Tibial artery (tissue), 4 donors: ENCODE measurements at places on chromosomes 4 and X.

- no peak for DNase-seq
These were observed 68.4 kb upstream of the SCOC start for GRCh38 chr4:140305053-140305452.

- no peak for DNase-seq
These were observed 40.9 kb downstream of the TSC22D3 start for GRCh38 chrX:107734646-107735045.

- no peak for DNase-seq
These were observed 107.7 kb downstream of the ANXA3 start for GRCh38 chr4:78659264-78659663.

DNA sequence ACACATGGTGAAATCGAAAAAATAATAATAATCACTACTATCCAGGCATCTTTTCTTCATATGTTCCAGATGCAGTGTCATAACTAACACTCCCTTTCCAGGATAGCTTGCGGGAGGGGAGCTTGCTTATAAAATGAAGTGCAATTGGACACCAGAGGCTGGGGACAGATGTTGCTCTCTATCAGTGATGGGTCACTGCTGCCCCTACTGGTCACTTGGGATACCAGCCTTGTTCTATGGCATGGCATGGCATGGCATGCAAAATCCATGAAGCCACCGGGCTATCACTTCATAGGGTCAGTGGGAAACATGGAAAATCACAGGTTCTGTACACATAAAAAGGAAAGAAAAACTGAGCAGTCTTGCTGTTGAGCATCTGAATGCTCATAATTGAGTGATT is 168.1 kb downstream of the GLRA2 start:
- DNase-seq, result no peak

DNA sequence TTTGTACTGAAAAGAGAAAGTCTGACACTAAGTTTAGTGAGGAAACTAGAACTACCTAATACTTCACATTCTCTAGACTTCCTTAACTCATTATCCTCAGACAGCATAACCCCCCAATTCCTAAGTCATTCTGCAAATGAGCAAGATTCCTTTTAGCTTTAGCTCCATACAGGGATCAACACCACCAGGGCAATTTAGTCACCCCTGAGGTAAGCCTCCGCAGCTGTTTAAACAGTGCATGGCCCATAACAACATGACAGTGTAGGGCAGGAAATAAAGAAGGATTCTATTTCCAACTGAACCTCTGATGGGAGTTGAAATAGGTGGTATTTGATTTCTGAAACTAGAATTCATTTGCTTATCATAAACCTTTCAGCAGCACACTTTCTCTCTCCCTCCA is 112.8 kb upstream of the DKK2 start:
- no peak for DNase-seq

GRCh38 chr4:177369372-177369771 is 59.7 kb downstream of the NEIL3 start:
- no peak for DNase-seq

- DNase-seq, result no peak
These were observed 24.4 kb downstream of the TNIP3 start for GRCh38 chr4:121139533-121140222.

DNA sequence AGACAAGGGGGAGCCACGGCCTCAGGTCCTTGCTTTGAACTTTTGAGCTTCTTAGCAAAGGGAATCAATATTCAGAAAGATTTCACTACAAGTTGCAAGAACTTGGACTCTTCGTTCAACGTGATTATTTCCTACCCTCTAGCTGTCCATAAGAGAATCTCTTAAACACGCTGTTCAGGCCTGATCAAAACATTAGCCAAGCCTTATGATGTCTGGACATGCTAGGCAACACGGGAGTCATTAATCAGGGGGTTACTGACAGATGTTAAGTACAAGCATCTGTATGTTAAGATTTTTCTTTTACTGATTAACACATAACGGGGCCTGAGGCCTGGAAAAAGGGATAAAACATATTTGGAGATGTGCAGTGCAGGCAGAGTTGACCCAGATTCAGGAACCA is 138.9 kb upstream of the IL1RAPL2 start:
- DNase-seq, result no peak

- no peak for DNase-seq
These were observed 83.5 kb upstream of the AFF2 start for GRCh38 chrX:148416931-148417330.

- no peak for DNase-seq
These were observed 57.0 kb downstream of the PLAC1 start for GRCh38 chrX:134601240-134601765.

GRCh38 chrX:20306668-20307067 is 40.0 kb upstream of the RPS6KA3 start:
- DNase-seq, result no peak

GRCh38 chr4:4618847-4619246 is 77.0 kb upstream of the STX18 start:
- DNase-seq, result no peak

GRCh38 chrX:74505437-74505836 is 84.1 kb downstream of the SLC16A2 start:
- DNase-seq, result no peak

DNA sequence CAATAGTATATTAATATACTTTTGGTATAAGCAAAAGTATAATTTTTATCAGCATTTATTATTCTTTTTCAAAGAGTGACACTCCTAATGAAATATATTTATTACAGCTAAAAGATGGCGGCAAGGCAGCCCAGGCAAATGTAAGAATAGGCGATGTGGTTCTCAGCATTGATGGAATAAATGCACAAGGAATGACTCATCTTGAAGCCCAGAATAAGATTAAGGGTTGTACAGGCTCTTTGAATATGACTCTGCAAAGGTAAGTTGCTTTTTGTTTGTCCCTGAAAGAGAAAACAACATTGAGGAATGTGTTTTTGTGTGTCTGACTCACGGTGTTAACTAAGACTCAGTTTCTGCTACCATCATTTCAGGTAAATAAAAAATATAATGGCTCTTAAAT is 71.9 kb downstream of the PDLIM5 start:
- DNase-seq, result no peak

DNA sequence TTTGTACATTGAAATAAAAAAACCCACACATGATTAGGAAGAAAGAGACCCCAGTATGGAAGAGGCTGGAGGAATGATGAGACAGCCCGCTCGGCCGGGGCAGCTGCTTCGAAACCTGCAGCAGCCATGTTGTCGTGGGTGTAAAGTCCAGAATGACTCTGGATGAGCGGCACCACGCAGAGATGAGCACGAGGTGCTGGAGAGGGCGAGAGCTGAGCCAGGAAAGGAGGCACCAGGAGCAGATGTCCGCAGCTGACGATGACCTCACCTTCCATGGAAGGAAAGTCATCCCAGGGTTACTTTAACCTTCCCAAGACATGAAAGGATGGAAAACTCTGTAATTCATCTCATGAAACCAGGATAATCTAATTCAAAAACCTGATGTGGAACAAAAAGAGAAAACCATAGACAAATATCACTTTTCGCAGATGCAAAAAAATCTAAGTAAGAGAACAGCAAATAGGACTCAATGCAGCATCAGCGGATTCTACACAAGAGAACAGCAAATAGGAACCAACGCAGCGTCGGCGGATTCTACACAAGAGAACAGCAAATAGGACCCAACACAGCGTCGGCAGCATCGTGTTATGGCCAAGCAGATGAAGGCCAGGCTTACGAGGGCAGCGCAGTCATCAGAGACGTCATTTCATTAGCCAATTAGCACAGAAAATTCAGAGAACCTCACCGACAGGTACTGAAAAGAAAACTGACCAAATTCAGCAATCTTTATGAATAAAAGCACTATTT is 25.9 kb upstream of the SPON2 start:
- no peak for DNase-seq

- DNase-seq, result no peak
These were observed 55.4 kb downstream of the MAML3 start for GRCh38 chr4:140098455-140099160.

DNA sequence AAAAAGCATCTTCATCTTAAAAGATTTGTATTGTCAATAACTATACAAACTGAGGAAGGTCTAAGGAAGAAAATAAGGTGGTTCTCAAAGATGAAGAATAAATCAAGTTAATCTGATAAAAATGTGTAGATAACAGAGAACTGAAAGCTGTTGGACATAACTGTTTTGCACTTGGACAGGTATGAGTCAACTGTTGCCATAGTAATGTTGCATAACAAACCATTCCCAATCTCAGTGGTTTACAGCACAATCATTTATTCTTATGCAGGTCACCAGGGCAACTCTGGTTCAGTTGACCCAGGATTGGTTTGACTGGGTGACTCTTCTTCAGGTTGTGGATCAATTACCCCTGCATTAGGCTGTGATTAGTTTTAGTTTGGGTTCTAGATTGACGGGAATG is 2197.7 kb downstream of the ARAP2 start:
- DNase-seq, result no peak

GRCh38 chr4:3344596-3344995 is 51.8 kb downstream of the RGS12 start:
- DNase-seq, result no peak

DNA sequence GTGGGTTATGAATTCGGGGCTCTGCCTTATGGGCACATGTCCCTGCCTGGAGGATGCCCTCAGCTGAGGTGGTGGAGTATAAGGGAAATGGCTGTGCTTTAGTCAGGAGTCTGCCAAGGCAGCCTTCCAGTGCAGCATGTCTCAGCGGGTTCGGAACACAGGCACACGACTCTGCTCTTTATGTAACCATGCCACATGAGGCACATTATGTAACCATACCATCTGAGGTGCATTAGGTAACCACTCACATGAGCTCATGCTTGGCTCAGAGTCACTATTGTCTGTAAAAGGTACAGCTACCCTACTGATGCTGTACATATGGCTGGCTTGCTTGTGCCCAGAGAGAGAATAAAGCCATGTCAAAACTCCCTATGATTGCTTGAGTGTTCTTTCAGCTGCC is 723.6 kb downstream of the TRAM1L1 start:
- no peak for DNase-seq

DNA sequence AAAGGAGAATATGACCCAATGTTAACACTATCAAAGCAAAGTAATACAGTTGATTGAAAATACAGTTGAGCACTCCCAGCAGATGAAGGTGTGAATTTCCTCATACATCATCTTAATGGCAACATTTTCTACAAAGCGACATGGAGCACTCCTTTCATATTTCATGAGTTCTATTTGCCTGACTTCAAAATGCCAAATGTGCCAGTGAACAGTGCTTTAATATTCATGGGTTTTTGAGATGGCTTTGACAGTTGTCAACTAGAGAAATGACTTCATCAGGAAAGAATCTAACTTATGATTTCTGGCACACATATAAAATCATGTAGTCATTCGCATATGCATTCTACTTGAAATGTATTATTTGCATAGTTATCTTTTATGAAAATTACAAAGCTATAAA is 222.4 kb downstream of the GALNTL6 start:
- DNase-seq, result no peak

DNA sequence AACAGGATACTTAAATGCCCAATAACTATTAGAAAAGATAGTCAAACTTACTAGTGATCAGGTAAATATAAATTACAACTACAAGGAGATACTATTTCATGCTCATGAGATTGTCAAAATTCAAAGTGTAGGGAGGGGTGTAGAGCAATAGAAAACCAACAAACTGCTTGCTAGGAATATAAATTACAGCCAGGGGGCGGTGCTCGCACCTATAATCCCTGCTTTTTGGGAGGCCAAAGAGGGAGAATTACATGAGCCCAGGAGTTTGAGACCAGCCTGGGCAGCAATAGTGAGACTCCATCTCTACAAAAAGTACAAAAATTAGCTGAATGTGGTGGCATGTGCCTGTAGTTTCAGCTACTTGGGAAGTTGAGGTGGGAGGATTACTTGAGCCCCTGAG is 556.5 kb upstream of the NR3C2 start:
- no peak for DNase-seq

GRCh38 chrX:16963216-16963615 is 16.8 kb downstream of the REPS2 start:
- no peak for DNase-seq

GRCh38 chr4:1136048-1136447 is 22.7 kb upstream of the RNF212 start:
- DNase-seq, result no peak

- no peak for DNase-seq
These were observed 244.7 kb downstream of the CBR4 start for GRCh38 chr4:168765322-168765721.

- DNase-seq, result no peak
These were observed 6.6 kb upstream of the CPLX1 start for GRCh38 chr4:832536-832935.

DNA sequence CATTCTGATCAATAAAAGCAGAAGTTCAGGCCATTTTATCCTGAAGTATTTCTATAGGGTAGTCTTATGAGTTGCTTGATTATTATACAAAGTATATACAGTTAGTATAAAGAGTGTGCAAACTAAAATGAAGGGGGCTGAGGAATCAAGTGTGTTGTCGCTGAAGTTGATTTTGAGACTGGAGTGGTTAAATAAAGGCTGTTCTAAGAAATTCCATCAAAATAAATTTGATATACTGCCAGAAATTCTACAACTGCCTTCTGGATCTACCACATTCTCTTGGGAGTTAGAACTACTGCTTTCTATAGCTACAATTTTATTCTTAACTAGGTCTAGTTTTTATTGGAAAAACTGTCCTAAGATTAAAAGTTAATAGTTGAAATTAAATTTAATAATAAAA is 12.4 kb downstream of the EDNRA start:
- no peak for DNase-seq

GRCh38 chr4:128299848-128300247 is 12.2 kb upstream of the PGRMC2 start:
- no peak for DNase-seq

- no peak for DNase-seq
These were observed 44.2 kb downstream of the ABHD18 start for GRCh38 chr4:128009428-128009827.

DNA sequence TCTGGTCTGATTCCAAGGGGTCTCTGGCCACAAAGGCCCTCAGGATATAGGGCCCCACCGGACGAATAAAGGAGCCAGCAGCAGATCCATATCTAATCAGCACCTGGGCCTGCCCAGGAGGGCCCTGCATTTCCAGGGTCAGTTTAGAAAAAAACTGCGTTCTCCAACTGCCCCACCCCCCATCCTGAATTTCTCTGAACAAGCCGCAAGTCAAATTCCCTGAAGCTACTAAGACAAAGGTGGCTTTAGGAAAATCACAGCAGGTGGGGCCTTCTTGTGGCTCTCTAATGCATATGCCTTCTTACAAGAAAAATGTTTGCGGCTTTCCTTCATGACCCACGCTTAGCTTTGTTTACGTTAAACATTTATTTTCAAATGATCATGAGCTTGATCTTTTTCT is 76.6 kb downstream of the MBNL3 start:
- DNase-seq, result no peak

DNA sequence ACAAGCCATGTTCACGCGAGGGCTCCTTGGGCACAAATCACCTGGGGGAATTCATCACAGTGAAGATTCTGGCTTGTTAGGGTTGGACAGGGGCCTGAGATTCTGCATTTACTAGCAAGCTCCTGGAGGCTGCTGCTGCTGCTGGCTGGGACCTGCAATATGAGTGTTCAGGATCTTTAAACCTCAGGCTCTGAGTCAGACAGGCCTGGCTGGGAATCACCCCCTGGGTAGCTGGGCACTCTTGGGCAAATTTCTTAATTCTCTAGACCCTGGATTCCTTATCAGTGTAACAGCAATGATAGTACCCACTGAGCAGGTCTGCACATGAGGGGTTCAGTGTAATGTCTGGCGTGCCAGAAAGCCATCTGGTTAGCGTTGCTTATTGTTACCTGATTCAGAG is 101.5 kb downstream of the DHX15 start:
- no peak for DNase-seq

GRCh38 chrX:55005256-55005655 is 5.1 kb downstream of the APEX2 start:
- no peak for DNase-seq

- DNase-seq, result no peak
These were observed 9.9 kb downstream of the MED12 start for GRCh38 chrX:71128166-71128833.
